ENCODE measurements at places on chromosomes 12 and 14. TPM values are rescaled to one million over a fixed set of nuclear protein-coding genes. Genes with fewer than 3 reads are reported as not detected.

DNA sequence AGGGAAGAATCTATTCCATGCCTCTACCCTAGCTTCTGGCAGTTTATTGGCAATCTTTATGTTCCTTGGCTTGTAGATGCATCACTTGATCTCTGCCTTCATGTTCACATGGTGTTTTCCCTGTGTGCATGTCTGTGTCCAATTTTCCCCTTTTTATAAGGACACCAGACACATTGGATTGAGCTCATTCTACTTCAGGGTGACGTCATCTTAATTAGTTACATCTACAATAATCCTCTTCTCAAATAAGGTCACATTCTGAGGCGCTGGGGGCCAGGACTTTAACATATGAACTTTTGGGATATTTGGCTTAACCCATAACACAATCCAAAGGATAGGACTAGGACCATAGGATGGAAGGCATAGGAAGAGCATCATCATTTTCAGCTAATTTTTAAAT, 101.4 kb downstream of the KCNMB4 start:
- DNase-seq, result no peak

DNA sequence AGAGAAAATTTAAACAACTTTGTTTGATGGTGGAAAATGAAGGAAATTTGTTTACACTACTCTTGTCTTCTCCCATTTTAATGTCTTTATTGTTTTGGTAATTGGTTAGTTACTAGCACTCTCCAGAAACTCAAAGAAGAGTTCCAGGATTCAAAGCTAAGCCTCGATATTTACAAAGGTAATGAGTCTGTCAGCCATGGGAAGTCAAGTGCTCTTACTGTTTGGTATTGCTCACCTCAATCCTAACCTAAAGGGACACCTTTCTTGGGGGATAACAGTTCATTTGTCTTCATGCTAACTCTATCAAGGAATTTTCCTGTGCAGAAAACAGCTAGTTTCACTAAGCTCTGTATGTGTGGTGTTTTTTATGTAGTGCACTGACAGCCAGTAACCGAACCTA, 222.9 kb upstream of the LMO3 start:
- no peak for DNase-seq

DNA sequence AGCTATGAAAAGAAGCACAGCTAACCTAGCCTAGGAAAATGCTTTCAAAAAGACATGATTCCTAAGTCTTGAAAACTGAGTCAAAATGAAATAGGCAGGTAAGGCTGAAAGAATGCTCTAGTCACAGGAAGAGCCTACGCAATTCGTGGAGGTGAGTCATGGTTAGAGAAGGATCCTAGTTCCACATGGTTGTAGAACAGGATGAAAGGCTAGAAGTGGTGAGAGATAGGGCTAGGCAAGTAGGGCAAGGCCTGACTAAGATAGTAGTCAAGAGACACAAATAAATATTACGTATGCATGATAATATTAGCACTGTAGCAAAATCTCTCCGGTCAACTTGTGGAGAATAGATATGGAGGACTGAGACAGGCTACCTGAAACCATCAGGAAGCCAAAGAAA, 47.2 kb downstream of the PLCZ1 start:
- peak; percentile 90 for DNase-seq

DNA sequence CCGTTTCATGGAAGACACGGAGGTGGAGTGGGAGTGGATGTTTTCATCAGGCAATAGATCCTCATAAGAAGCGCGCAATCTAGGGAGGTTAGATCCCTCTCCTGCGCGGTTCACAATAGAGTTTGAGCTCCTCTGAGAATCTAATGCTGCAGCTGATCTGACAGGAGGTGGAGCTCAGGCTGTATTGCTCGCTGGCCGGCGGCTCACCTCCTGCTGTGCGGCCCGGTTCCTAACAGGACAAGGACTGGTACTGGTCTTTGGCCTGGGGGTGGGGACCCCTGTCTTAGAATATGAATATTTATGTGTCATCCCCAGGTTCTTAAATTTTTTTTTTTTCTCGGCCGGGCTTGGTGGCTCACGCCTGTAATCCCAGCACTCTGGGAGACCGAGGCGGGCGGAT, 36.7 kb downstream of the PRICKLE1 start:
- no peak for DNase-seq

- no peak for DNase-seq
These were observed 224.8 kb upstream of the NPAS3 start for GRCh38 chr14:32713856-32714255.

Gene OTOGL
- total RNA-seq, result not detected

- no peak for DNase-seq
These were observed 39.2 kb upstream of the GPR68 start for GRCh38 chr14:91283666-91284065.

GRCh38 chr14:67996235-67996634, 176.7 kb downstream of the RAD51B start:
- DNase-seq, result no peak

DNA sequence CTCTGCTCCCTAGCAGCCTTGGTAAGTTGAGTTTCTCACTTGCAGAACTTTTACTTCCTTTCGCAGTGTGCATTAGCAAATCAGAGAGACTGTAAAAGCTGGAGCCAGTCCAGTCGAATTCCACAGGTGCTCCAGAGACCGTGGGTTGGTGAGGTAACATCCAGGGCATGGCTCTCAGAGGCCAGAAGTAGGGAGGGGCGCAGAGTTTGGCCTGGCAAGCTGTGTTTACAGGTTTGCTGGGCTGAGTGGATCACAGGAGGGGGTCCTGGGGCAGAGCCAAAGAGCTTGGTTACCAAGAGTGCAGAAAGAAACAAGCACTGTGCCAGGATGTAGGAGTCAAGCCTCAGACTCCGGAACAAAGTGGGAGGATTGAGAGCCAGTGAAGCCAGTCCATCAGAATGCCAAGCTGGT, 10.2 kb upstream of the BHLHE41 start:
- DNase-seq, result peak; percentile 98

GRCh38 chr12:10600988-10601387, 12.4 kb downstream of the MAGOHB start:
- no peak for DNase-seq

Data from epithelial cell of proximal tubule (primary cell).